ENCODE measurements at places on chromosomes 7 and 10.

GRCh38 chr10:43430926-43431663 is 5.8 kb upstream of the ZNF487 start:
- no peak for DNase-seq

GRCh38 chr10:128013626-128014025 is 106.7 kb downstream of the PTPRE start:
- DNase-seq, result no peak

- DNase-seq, result no peak
Observed at GRCh38 chr7:45143616-45144015, 14.0 kb upstream of the RAMP3 start.

DNA sequence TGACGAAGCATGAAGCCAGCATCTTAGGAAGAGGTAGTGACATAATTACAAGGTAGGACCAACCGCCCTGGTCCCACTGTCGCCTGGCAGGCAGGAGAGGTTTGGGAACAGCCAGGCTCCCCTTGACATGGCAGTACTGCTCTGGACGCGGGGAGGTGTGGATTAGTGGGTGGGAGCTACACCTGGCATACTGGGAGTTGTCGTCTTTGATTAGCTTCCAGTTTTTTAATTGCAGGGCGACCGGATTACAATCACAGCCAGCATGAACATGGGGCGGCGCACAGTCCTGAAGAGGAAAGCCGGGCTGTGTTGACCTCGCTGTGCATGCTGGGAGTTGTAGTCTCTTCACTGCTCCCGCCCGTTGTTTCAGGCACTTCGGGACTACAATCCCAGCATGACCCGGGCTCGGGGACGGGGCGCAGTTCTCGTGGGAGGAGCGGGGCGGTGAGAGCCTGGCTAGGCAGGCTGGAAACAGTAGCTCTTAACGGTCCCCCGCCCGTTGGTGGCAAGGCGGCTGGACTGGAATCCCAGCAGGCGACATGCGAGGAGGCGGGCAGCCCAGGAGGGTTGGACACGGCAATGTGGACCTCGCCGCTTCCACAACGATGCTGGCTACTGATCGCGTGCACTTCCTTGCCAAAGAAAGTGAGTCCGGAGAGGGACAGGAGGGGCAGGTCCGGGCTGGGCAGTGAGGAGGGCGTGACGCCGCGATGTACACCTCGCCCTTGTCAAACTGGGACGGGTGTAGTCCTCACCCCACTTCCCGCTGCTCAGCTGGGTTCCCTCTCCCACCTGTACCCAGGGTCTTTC is 98.0 kb upstream of the ZNF722 start:
- DNase-seq, result no peak

Measured in AG09319 (cell line).